Body of pancreas (tissue), 4 donors: ENCODE measurements at places on chromosomes 13 and 19. TPM values are rescaled to one million over a fixed set of nuclear protein-coding genes. Genes with fewer than 3 reads are reported as not detected.
A peak's percentile ranks its signal among the peaks of the same experiment; 100 is the strongest.

TUBA3C gene
- total RNA-seq = not detected

GRCh38 chr13:94703271-94703670 is 9.1 kb downstream of the SOX21 start:
- no peak overlapping the region for H3K27ac ChIP-seq
- no peak for DNase-seq
- peaks cover 8% of the 10 kb centered on the region for H3K4me1 ChIP-seq
- no peak overlapping the region for H3K4me3 ChIP-seq
- H3K27me3 ChIP-seq = no peaks in the 10 kb centered on the region
- no peaks in the 10 kb centered on the region for H3K36me3 ChIP-seq

- no peak for DNase-seq
- H3K27me3 ChIP-seq = no peaks in the 10 kb centered on the region
- no peak overlapping the region for H3K4me3 ChIP-seq
- no peaks in the 10 kb centered on the region for H3K4me1 ChIP-seq
- no peaks in the 10 kb centered on the region for H3K36me3 ChIP-seq
Observed at GRCh38 chr13:108987517-108987916, 358.1 kb downstream of the MYO16 start.

DNA sequence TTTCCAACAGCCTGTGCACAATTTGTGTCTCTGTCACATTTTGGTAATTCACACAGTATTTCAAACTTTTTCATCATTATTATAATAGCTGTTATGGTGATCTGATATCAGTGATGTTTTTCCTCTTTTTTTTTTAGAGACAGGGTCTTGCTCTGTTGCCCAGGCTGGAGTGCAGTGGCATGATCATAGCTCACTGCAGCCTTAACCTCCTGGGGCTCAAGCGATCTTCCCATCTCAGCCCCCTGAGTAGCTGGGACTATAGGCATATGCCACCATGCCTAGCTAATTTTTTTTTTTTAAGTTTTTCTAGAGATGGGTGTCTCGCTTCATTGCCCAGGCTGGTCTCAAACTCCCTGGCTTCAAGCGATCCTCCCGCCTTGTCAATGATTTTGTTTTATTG is 5.8 kb downstream of the MARK4 start:
- H3K36me3 ChIP-seq = no peaks in the 10 kb centered on the region
- H3K4me1 ChIP-seq = peaks cover 27% of the 10 kb centered on the region

GRCh38 chr19:12880551-12881171 is 588 bp downstream of the DNASE2 start:
- no peaks in the 10 kb centered on the region for H3K36me3 ChIP-seq
- peaks cover 21% of the 10 kb centered on the region for H3K4me1 ChIP-seq
- H3K27me3 ChIP-seq = no peaks in the 10 kb centered on the region
- H3K27ac ChIP-seq = peak overlapping the region; percentile 98
- peak; percentile 50 for DNase-seq

GRCh38 chr19:8456064-8456463 is 11.3 kb downstream of the HNRNPM start:
- H3K36me3 ChIP-seq = peaks cover 3% of the 10 kb centered on the region
- H3K4me3 ChIP-seq = no peak overlapping the region
- no peaks in the 10 kb centered on the region for H3K27me3 ChIP-seq
- peaks cover 89% of the 10 kb centered on the region for H3K4me1 ChIP-seq
- no peak overlapping the region for H3K27ac ChIP-seq
- DNase-seq = peak; percentile 21

- H3K4me1 ChIP-seq = peaks cover 30% of the 10 kb centered on the region
- H3K27me3 ChIP-seq = no peaks in the 10 kb centered on the region
- H3K36me3 ChIP-seq = peaks cover 12% of the 10 kb centered on the region
- DNase-seq = no peak
- H3K4me3 ChIP-seq = no peak overlapping the region
- H3K27ac ChIP-seq = no peak overlapping the region
Observed at GRCh38 chr19:58548859-58549663, 5.2 kb downstream of the TRIM28 start.
